ENCODE measurements at places on chromosomes 2 and 18.

GRCh38 chr2:50724837-50725236 is 307.1 kb downstream of the NRXN1 start:
- no peak for DNase-seq

- no peak for DNase-seq
Measured at GRCh38 chr18:52903857-52904256, 563.9 kb downstream of the DCC start.

GRCh38 chr18:5302606-5303005 is 7.1 kb upstream of the ZBTB14 start:
- no peak for DNase-seq

DNA sequence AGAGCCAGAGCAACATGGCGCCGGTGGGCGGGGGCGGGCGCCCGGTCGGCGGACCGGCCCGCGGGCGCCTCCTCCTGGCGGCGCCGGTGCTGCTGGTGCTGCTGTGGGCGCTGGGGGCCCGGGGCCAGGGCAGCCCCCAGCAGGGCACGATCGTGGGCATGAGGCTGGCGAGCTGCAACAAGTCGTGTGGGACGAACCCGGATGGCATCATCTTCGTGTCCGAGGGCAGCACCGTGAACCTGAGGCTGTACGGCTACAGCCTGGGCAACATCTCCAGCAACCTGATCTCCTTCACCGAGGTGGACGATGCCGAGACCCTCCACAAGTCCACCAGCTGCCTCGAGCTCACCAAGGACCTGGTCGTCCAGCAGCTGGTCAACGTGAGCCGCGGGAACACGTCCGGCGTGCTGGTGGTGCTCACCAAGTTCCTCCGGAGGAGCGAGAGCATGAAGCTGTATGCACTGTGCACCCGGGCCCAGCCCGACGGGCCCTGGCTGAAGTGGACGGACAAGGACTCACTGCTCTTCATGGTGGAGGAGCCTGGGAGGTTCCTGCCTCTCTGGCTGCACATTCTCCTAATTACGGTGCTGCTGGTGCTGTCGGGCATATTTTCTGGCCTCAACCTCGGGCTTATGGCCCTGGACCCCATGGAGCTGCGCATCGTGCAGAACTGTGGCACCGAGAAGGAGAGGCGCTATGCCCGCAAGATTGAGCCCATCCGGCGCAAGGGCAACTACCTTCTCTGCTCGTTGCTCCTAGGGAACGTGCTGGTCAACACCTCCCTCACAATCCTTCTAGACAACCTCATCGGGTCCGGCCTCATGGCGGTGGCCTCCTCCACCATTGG is 507 bp downstream of the CNNM4 start:
- peak; percentile 49 for DNase-seq

DNA sequence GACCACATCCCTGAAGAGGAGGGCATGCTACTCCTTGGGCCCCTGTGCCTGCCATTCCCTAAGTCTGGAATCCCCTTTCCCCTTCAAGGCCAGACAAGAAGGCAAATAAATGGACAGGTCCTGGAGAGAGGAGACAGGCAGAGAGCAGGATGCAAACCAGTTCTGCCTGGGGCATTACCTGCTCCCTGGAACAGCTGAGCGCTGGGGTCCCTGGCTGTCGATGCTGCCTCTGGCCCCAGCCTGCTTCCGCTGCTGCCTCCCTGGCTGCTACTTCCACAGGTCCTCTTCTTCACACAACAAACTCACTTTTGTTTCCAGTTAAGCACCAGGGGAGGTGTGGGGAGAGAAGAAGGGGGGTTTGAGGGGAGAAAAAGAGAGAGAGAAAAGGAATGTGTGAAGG is 53.1 kb downstream of the SLC4A5 start:
- DNase-seq: no peak
